ENCODE measurements at places on chromosomes 5 and 9.

DNA sequence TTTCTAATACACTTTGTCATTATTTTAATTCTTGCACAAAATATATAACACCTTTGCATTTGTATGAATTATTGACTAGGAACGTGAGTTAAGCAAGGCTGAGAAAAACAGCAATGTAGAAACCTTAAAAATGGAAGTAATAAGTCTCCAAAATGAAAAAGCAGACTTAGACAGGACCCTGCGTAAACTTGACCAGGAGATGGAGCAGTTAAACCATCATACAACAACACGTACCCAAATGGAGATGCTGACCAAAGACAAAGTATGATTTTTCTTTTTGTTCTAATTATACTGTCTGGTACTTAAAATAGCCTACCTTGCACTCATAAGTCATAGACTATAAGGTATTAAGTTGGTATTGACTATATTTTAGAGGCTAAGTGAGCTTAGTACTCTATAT lies 34.4 kb downstream of the RAD50 start:
- DNase-seq = no peak

DNA sequence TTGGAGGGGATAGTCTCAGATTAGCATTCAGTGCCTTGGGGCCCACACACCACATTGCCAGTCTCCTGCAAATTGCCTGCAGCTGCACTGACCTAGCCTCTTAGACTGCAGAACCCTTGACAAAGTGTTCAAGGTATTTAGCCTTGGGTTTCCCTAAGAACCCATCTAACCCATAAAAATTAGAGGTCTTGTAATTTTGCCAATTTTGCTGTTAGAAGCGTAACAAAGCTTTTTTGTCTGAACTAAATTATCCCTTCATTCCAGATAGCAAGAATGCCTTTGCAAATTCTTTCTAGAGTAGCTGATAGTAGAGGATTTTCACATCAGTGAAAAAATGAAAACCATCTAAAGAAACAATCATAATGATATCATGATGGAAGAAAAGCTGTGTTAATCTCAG lies 74.0 kb upstream of the CCNG1 start:
- no peak for DNase-seq

DNA sequence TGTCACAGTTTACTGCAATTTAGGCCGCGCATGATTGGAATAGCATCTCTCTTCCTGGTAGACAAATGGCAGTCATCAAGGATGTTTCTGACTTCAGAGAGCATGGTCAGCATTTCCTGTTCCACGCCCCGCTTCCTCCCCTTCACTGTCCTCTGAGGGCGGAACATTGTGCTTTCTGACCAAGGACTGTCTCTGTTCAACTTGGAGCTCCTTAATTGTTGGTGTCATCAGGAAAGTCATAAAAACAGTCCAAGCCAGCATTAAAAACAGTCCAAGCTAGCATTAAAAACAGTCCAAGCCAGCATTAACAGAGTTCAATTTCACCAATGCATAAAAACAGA lies 301.3 kb upstream of the IRX4 start:
- DNase-seq = peak; percentile 3

DNA sequence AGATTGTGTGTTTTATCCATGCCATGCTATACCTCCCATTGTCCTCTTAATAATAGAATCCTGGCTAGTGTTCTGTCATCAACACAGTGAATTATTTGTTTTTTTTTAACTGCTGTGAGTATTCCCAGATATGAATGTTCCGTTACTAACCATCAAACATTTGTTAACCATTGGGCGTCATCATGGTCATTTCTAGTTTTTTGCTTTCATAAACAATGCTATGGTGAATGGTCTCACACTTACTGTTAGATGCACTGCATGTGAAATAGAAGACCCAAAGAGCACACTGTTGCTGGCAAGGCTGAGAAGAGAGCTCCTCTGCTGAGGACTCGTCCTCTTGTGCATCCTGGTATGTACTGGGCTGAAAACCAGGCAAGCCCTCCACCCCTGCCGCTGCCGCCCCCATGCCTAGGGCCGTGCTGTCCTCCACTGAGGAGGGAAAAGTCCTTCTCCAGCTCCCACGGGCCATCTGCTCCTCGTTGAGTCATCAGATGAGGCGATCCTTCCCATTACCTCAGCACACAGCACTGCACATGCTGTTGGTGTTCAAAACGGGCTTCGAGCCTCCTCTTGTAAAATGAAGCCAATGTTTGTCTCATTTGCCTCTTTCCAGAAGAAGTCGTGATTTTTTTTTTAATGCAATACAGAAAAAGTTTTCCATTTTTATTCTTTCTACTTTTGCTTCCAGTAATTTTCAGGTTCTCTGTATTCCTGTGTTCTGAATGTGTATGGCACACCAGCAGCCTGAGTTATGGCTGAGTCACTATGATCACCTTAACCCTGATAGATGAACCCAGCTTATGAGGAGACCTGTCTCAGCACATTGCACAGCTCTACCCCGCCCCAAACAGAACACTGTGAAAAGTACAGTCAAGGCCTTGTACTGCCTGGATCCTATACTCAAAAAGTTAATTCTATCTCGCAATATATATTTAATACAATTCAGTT lies 219.0 kb downstream of the AOPEP start:
- DNase-seq = no peak

DNA sequence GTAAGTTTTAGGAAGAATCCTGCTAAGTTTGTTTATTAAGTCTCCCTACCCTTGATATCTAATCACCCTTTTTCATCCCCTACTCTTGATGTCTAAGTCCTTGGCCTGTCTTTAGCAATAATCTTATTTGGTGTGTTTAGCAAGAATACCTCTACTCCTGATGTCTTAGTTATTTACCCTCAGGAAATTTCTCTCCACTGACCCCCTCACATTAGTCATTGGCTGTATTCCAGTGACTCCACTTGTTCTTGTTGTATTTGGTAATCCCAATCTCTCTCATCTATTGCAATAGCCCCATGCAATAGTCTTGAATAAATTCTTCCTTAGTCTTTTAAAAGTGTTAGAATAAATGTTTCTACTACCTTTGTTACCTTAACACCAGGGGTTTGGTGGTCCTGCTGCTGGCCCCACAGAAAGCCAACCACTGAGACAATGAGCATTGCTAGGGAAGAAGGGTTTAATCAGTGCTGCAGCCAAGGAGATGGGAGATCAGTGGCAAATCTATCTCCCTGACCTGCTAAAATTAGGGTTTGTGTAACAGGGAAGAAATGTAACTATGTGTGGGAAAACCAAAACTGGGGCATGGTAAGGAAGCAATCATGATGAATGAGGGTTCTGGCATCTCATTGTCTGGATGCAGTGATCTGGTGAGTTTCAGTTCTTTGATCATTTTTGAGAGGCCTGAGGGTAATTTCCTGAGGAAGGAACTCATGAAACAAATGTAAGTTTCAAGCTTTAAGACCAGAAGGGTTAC lies 236.4 kb upstream of the DAB2 start:
- DNase-seq = no peak

DNA sequence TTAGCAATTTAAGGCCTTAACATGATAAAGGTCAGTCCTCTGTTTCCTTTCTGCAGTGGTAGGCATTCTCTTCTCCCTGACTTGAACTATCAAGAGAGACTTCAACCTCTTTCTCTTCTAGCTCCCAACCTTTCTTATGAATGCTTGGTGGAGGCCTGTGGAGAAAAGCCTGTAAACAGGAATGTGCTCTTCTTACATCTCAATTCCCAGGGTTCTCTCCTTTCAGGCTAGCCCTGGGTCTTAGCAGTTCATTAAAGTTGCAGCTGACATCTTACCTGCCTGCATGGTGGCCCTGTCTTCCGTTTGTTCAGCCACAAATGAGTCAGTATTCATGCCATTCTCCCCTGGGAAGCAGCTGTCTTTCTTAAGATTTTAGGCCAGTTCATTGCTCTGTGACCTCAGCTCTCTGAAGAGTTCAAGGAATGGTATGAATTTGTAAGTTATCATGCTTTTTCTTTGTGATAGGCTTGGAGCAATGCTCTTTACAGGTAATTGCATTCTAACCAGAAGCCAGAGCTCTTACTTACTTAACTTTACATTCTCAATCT lies 77.8 kb downstream of the ADCY2 start:
- DNase-seq = no peak
